A549 treated with ZK216348 at 1 μM for 4 hours (cell line): ENCODE measurements at places on chromosomes 5 and 9. TPM values are rescaled to one million over a fixed set of nuclear protein-coding genes. Genes with fewer than 3 reads are reported as not detected.

Gene MFAP3
- 19.5 to 33.1 TPM (median 26.3 TPM) in 5 replicates for total RNA-seq

Gene EQTN
- not detected in 5 replicates for total RNA-seq

Gene PRRC1
- total RNA-seq = 36.1 to 56.1 TPM (median 47.3 TPM) in 5 replicates

Gene PRELID2
- total RNA-seq = 6.6 to 9.2 TPM (median 8.2 TPM) in 5 replicates

Gene KIF20A
- 44.6 to 48.6 TPM (median 46.7 TPM) in 5 replicates for total RNA-seq

Gene LCN12
- total RNA-seq = 0.41 to 2.0 TPM (median 1.0 TPM) in 5 replicates

Gene LURAP1L
- total RNA-seq = 17.8 to 27.0 TPM (median 22.9 TPM) in 5 replicates

Gene DNLZ
- total RNA-seq = 18.5 to 42.0 TPM (median 40.8 TPM) in 5 replicates

Gene NOP16
- 109 to 138 TPM (median 126 TPM) in 5 replicates for total RNA-seq

Gene C5orf46
- 0.29 TPM in 1 of 5 replicates, not detected in the others for total RNA-seq

Gene SLC31A1
- 17.9 to 22.7 TPM (median 18.5 TPM) in 5 replicates for total RNA-seq

Gene SVEP1
- total RNA-seq = 1.3 to 2.1 TPM (median 1.7 TPM) in 5 replicates

Gene FUT7
- 0.07 TPM in 1 of 5 replicates, not detected in the others for total RNA-seq

Gene LSM11
- total RNA-seq = 2.0 to 3.5 TPM (median 3.3 TPM) in 5 replicates

Gene REEP2
- 6.1 to 8.2 TPM (median 6.8 TPM) in 5 replicates for total RNA-seq

Gene C7
- not detected in 5 replicates for total RNA-seq

Gene PCDHB4
- total RNA-seq = 0.06 to 0.12 TPM (median 0.09 TPM) in 4 of 5 replicates, not detected in the other

Gene SPAAR
- 0.15 to 0.16 TPM in 2 of 5 replicates, not detected in the others for total RNA-seq

Gene MEIKIN
- not detected in 5 replicates for total RNA-seq

Gene RASGEF1C
- 0.50 TPM in 1 of 5 replicates, not detected in the others for total RNA-seq

Gene FIBCD1
- 4.1 to 16.6 TPM (median 14.7 TPM) in 5 replicates for total RNA-seq

Gene FGF1
- 0.15 to 1.8 TPM (median 0.29 TPM) in 5 replicates for total RNA-seq

Gene PCDHA10
- total RNA-seq = 0.02 to 0.11 TPM in 2 of 5 replicates, not detected in the others

Gene SHC3
- total RNA-seq = 0.36 to 0.58 TPM (median 0.47 TPM) in 5 replicates

Gene RNF183
- not detected in 5 replicates for total RNA-seq

Gene STPG3
- not detected in 5 replicates for total RNA-seq

Gene PCDHGA4
- 0.11 to 0.23 TPM (median 0.17 TPM) in 5 replicates for total RNA-seq

Gene ACTL7B
- total RNA-seq = not detected in 5 replicates

Gene ADAMTS19
- not detected in 5 replicates for total RNA-seq

Gene SPEF2
- total RNA-seq = 1.2 to 2.2 TPM (median 2.1 TPM) in 5 replicates

Gene OR2S2
- total RNA-seq = not detected in 5 replicates

Gene CEP72
- total RNA-seq = 6.5 to 12.4 TPM (median 10.8 TPM) in 5 replicates

Gene GPR150
- 0.11 to 0.15 TPM (median 0.12 TPM) in 3 of 5 replicates, not detected in the others for total RNA-seq

Gene PCDHB10
- total RNA-seq = not detected in 5 replicates

Gene TMEM141
- total RNA-seq = 49.2 to 82.2 TPM (median 73.3 TPM) in 5 replicates

Gene TPPP
- total RNA-seq = 4.5 to 7.6 TPM (median 6.0 TPM) in 5 replicates

Gene TLR4
- 0.05 to 0.16 TPM (median 0.13 TPM) in 5 replicates for total RNA-seq

Gene SLC6A3
- 0.13 to 0.45 TPM (median 0.16 TPM) in 5 replicates for total RNA-seq
